ENCODE measurements at places on chromosomes 16 and 17. TPM values are rescaled to one million over a fixed set of nuclear protein-coding genes. Genes with fewer than 3 reads are reported as not detected.

The TPSG1 gene
- total RNA-seq = not detected

The LRRC75A gene
- 0.14 TPM for total RNA-seq

The RUNDC3A gene
- total RNA-seq = 0.12 TPM

The PIRT gene
- not detected for total RNA-seq

The COQ7 gene
- total RNA-seq = 7.9 TPM
